Fibroblast of skin of left quadriceps (primary cell): ENCODE measurements at places on chromosomes 11 and 22.

DNA sequence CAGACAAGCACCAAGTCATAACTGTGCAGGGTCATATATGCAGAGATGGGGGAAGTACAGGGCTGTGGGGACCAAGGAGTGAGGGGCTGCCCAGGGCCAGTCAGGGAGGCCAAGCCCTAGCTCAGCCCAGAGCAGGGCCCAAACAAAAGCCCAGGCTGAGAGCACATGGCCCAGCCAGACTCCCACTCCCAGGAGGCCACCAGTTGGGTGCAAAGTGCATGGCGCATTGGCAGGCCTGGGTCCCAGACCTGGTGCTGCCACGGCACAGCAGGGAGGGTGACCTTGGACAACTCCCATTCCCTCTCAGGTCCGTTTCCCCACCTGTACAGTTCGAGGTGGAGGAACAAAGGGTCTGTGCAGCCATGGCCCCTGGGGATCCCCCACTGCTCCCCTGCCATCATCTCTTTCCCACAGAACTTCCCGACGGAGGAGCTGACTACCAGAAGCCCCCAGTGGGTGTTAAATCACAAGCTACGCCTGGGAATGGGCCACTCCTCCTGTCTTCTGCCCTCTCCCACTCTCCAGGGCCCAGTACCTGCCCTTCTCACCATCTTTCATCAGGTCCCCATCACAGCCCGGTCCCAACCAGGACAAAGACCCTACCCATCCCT is 608 bp downstream of the NIPSNAP1 start:
- no peak for DNase-seq

DNA sequence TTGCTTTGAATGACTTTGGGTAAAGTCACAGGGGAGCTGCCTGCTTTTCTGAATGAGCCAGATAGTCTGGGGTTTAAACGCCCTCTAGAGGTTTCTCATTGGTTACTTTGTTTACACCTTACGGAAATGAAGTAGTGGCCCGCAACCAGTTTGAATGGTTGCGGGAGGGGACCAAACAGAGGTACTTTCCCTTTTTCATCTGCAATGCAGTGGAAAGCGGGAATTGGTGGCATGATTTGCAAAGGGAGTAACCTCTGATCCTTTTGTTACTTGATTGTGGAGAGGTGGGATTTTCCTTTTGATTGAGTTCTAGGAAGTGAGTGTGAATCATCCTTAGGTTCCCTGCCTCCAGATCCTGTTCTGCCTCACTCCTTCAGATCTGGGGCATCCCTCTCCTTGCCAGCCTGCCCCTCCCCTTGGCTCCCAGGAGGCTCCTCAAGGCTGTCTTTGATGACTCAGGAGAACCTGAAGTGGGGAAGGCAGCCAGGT is 15.9 kb upstream of the GLYATL1 start:
- peak; percentile 11 for DNase-seq

GRCh38 chr22:40499209-40499623 is 128.8 kb downstream of the SGSM3 start:
- DNase-seq: peak; percentile 98

DNA sequence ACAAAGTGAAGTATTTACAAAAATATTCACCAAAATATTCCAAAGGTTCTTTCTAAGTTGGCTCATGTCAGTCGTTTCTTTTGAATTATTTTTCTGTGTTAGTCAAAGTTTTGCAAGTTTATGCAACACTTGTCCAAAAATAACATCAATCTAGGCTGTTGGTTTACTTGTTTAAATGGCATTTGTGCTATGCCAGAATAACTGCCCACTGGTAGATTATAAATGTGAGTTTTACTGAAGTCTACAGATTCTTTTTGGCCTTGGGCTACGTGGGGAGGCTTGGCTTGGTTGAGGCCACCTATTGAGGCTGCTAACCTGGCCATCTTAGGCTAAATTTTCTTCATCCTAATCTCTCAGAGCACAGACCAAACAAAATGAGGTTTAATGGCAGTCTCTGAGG is 1091.9 kb upstream of the RAG2 start:
- no peak for DNase-seq

- no peak for DNase-seq
Measured at GRCh38 chr22:38413085-38414008, 41.7 kb downstream of the KCNJ4 start.

DNA sequence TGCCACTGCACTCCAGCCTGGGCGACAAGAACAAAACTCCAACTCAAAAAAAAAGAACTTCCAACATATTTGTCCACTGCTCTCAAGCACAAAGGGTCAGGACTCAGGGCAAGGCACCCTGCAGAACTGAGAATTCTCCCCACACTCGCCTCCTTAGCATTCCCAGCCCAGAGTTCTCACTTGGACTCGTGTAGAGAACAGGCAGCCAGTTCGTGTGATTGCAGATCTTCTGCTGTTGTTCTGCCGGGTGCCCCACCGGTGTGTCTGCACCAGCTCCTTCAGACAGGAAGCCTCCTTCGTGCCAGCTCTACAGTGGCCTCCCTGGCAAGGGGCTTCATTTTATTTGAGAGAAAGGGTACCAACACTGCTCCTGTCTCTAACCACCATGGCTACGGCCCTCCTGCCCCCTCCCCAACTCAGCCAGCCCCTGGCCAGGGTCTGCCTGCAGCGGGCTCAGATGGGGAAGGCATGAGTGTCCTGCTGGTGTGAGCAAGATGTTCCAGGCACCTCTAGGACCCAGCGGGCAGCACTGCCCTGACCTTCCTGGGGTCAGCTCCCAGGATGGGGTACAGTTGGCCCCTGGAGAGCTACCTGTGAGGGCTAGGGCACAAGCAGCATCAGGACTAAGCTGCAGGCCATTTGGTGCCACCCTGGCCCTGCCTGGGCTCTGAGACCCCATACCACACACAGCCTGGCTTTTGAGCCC is 19.5 kb upstream of the SCGB1A1 start:
- DNase-seq: no peak

- DNase-seq: no peak
Measured at GRCh38 chr11:23875176-23875850, 621.5 kb upstream of the LUZP2 start.

GRCh38 chr22:42280836-42281235 is 10.4 kb upstream of the TCF20 start:
- no peak for DNase-seq

- no peak for DNase-seq
Measured at GRCh38 chr11:97938789-97939188, 1082.0 kb upstream of the CNTN5 start.

GRCh38 chr22:37639070-37639760 is at the start of gene SH3BP1:
TSS of gene SH3BP1 (plus strand) at chr22:37639669. CDS start at chr22:37639788, 119 bp downstream.
- no peak for DNase-seq

DNA sequence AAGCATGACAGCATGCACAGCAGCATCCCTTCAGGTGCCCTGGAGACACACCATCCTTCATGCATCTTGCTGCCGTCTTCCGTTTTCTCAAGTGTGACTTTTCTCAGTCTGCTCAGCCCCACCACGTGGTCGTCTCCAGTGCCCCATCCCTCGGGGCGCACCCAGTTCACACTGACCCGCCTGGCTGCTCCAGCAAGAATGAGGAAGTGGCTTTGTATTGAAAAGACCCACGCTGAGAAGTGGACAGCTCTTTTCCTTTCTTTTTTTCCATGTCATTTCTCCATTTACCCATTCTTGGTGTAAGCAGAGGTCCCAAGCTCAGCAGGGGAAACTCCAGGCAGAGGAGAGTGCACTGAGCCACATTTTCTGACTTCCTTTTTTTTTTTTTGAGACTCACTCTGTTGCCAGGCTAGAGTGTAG is 14.5 kb downstream of the SERPINH1 start:
- DNase-seq: no peak

GRCh38 chr22:26937213-26937612 is 279.8 kb downstream of the MIAT start:
- no peak for DNase-seq

DNA sequence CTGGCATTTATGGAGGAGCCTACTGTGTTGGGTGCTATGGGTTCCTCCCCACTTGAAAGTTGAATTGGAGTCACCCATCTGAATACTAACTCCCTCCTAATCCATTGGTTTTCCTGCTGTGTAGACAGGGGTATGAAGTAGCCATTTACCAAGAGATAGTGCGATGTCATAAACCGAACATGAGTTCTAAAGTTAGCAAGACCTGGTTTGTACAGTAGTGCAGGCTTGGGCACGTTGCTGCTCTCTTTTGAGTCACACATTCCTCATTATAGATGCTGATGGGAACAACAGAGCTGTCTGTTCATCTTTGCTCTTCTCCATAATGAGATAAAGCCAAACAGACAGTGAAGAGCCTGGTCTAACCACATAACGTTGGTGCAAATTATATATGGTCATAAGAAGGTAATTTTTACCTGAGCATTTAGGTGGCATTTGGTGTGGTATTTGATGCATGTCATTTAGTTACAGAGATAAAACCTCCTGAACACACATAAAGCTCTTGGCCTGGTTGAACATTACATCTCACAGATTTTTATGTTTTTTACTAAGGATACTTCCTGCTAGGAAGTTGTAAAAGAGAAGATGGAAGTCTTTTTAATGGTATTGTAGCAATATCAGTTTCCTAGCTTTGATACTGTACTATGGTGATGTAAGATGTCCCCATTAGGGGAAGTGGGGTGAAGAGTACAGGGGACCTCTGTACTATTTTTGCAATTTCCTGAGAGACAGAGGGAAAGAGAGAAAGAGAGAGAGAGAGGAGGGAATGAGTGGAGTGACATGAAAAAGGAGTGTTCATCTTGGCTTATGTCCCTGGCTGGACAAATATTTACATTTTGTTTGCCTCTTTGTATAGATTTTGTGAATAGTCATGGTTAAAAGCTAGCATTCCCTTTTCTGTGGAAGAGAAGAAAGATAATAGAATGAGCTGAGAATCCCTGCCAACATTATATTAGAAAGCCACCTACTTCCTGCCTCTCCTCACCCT is 27.9 kb downstream of the GRAP2 start:
- DNase-seq: no peak

GRCh38 chr11:61598886-61599868 is 18.3 kb upstream of the SYT7 start:
- no peak for DNase-seq

GRCh38 chr22:17104336-17104935 is 16.7 kb downstream of the TMEM121B start:
- no peak for DNase-seq

DNA sequence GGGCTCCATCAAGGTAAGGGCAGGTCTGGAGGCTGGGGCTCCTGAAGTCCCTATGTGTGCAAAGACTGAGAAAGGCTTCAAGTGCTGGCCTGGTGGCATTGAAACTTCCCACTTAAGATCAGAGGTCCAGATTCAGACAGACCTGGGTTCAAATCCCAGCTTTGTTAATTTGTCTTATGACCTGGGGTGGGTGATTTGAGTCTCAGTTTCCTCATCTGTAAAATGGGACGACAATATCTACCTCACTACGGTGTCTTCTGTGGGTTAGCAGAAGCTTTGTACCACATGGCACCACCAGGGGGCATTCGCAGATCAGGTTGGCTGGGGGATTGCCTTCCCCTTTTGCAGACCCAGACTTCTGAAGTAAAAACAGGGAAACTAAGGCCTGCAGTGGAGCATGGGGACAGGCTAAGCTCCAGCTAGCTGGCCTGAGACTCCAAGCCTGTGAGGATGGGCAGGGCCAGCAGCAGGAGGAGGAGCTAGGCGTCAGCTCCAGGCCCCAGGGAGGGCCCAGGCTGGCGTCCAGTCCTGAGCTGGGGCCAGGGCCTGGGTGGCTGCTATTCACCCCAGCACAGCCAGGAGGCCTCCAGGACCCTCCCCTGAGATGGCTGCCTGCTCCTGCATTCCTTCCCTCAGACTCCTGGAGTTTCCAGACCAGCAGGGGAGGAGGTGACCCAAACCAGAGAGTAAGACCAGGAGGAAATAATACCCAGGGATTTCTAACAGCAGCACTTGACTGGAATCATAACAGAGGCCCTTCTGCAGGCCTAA is 1.5 kb downstream of the CASTOR1 start:
- peak; percentile 68 for DNase-seq

DNA sequence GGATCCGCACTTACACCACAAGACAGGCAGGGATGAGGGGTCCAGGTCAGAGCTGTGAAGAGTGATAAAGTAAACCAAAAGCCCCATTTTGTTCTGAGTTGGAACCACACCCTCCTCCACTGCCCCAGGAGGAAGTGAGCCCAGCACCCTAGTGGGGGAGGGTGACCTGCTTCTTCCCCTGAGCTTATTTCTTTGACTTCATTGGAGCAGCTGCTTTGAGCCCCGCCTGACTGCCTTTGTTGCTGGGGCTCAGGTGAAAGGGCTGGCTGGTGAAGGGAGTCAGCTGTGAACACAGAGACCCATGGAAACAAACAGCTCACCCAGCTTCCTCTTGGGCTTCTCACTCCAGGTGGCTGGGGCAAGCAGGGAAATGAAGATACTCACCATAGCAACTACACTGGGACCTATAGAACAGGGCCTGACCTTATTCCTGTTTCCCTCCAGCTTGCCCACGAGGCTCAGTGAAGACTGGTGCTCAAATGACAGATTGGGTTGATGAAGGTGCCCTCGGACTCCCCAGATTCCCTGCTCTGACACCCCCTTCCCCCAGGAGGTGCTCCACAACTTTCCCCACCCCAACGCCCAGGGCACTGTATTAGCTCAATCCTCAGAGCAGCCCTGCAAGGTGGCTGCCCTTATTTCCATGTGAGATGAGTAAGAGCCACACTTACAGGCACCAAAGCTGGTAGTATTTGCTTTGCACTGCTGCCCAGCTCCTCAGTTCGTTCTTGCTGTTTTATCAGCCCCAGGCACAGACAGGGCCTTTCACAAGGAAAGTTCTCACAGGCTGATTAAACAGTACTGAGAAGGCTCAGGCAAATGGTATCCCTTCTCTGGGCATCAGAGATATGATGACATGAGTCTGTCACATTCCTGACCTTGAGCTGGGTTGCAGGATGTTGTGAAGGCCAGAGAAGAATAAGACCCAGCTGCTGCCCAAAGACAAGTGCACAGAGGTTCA is 2.4 kb downstream of the UCP2 start:
- no peak for DNase-seq

GRCh38 chr11:84165139-84165538 is 879.0 kb upstream of the CCDC90B start:
- DNase-seq: peak; percentile 26

DNA sequence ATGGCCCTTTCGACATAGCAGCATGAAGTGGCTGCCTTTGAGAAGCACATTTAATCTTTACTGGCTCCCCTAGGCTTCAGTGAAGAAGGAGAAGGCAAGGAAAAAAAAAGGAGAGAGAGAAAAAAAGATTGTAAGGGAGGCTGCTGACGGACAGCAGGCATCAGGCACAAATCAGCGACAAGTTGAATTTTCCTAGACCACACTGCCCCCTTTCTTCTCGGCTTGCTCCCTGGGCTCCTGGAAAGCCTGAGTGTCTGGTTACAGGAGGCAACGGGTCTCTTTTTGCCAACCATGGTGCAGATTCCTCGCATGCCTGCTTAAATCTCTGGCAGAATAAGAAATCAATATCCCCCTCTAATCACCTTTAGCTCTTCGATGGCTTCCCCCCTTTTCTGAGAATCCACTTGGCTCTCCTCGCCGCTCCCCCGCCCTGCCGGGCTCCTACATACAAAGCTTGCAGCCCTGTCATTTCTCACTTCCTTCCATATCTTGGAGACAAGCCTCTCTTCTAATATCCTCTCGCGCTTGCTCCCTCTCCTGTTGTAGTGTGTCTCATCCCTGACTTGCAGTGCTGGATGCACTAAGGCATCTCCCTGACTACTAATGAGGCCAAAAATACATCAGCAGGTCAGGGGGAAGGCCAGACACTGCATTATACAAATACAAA is 14.3 kb downstream of the BLID start:
- DNase-seq: peak; percentile 86
